Nephron progenitor cell (in vitro differentiated cells): ENCODE measurements at places on chromosomes 11 and 22.

- no peak for DNase-seq
Measured at GRCh38 chr11:33040033-33040861, 875 bp downstream of the TCP11L1 start.

DNA sequence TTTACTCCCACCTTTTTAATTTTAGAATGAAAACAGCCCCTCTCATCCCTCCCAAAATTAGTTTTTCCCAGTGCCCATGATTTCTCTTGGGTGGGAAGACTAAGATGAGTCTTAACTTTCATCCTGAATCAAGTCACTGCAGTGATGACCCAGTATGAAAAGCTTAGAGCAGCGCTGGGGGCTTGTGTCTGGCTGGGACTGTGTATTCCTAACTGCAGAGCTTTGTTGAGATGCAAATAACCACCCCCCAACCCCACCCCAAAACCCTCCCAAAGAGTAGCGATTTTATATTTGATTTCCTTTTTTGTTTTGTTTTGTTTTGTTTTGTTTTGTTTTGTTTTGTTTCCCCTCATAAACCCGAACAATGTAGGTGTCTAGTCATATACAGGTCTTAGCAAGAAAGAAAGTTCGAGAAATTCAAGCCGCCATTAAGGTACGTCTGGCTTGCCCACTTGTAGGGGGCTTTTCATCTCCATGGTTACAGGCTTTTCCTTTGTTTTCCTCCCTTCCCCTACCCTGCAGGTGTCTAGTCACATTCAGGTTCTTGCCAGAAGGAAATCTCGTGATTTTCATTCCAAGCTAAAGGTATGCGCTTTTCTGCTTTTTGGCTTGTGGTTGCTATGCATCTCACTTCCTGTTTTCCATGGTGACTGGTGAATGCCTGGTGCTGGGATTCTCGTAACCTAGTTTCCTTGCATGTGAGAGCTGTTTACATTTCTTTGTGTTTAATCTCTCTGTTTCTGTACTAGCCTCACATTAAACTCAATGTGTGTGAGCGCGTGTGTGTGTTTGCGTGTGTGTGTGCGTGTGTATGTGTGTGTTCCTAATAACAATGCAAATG, 144.6 kb upstream of the RASSF10 start:
- DNase-seq, result no peak

DNA sequence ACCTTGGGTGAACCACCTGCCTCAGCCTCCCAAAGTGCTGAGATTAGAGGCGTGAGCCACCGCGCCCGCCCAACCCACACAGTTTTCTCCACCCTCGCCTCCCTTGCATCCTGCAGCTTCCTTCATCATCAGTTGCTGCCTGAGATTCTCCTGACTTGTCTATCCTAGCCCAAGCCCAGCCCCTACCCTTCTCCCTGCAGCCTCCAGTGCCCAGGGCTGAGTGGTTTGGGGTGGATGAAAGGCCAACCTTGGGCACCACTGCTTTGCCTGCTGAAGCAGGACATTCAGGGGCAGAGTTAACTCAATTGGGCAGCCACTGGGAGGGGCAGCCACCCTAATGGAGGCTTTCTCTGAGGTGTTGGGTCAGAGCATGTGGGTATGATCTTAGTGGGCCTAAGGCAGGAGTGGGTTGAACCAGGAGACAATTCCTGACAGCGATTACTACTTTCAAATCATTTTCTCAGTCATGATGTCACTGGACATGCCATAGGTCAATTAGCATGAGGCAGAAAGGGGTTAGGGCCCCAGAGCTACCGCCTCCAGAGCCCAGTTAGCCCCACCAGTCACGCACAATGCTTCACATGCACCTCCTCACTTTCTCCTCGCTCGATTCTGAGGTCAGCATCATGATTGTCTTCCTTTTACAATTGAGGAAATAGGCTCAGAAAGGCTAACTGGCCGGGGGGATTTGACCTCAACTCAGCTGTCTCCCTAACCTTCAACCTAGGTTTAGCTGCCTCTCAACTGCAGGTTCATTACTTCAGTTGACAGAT, 1.0 kb upstream of the FKBP2 start:
- no peak for DNase-seq

DNA sequence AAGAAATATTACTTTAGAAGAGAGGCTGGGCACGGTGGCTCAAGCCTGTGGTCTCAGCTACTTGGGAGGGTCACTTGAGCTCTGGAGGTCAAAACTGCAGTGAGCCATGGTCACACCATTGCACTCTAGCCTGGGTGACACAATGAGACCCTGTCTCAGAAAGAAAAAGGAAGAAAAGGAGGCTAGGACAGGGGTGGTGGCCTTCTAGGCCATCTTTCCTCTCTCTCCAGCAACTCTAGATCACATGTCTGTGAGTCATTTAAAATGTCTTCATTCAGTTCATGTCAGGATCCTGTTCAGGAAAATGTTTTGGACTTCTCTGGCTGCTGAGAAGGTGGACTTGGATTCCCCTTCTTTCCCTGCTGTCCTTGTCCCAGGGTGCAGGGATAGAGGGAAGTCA, 53.3 kb downstream of the PPFIA1 start:
- no peak for DNase-seq

GRCh38 chr11:26849036-26849435, 127.2 kb upstream of the SLC5A12 start:
- DNase-seq, result no peak

- no peak for DNase-seq
Measured at GRCh38 chr11:516400-516799, 9.4 kb upstream of the RNH1 start.

DNA sequence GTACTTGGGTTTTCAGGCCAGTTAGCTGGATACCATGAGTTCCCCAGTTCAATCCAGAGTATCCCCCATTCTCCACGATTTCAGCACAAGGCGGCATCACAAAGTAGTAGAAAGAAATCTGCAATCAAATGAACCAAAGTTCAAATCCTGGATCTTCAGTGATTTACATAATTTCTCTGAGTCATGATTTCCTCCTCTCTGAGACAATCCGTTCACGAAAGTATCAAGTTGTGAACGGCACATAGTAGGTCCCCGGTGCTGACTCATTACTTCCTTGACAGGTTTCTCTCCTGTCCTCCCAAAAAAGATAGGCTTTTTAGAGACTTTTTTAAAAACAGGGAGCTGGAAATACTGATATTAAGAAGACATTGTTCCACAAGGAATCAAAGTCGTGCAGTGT, 69.1 kb upstream of the AKIP1 start:
- no peak for DNase-seq

GRCh38 chr11:134752964-134753770, 341.1 kb upstream of the B3GAT1 start:
- DNase-seq, result no peak

DNA sequence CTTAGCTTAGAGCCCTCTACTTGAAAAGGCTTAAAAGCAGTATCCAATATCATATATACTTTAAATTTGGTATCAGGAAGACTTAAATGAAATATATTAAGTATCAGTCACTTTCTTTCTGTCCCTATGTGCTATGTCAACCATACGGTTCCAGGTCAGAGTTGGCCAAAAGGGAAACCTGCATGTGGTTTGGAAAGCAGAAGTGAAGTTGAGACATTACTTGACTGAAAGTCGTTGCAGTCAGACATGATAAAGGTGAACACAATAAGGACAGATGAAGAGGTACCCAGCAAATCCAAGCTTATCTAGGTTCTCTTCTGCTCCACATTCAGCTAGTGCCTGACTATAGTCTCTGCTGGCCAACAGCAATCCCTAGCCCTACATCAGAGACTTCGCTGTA, 336.8 kb downstream of the KCNA4 start:
- DNase-seq, result no peak

DNA sequence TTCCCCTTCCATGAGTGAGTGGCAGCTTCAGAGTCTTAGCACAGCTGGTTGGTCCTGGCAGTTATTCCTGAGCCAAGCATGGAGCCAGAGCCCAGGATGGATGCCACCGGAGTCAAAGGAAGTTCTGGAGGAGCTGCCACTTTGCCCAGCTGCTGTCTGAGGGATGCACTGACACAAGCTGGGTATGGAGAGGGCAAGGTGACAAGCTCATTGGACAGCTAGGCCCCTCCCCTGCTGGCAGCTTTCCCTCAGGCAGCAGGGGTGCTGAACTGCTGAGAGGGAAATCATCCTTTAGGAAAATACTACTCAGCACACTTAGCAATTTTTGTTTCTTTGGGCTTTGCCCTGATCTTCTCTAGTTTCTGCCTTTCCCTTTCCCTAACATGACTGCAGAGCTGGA, 99.3 kb upstream of the SESN3 start:
- no peak for DNase-seq
